ENCODE measurements at places on chromosomes 11 and 22.

GRCh38 chr11:121887976-121888557, 227.9 kb downstream of the BLID start:
- DNase-seq = no peak

DNA sequence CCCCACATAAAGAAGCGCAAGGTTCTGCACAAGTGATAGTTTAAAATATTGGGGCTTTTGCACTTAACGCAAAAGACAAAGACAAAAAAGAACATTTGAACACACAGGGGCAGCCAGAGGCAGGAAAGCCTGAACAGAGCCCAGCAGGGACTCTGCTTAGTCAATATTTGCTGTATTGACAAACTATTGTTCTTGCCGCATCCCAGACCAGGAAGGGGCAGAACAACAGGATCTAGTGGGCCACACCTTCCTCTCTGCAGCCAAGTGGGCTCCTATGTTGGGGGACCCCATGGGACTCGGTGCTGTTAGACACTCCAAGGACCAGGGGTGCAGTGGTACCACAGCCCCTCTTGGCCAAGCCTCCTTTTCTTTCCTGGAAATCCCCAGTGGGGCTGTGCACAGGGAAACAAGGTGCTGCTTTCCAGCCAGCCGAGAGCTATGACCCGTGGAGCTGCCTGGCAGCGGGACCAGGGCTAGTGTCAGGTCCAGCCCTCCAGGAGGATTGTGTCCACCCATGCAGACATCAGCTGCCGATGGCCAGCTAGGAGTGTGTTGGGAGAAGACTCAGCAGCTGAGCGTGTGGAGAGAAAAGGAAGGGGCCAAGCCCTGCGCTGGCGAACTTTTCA, 43.3 kb upstream of the ANO1 start:
- DNase-seq = no peak

DNA sequence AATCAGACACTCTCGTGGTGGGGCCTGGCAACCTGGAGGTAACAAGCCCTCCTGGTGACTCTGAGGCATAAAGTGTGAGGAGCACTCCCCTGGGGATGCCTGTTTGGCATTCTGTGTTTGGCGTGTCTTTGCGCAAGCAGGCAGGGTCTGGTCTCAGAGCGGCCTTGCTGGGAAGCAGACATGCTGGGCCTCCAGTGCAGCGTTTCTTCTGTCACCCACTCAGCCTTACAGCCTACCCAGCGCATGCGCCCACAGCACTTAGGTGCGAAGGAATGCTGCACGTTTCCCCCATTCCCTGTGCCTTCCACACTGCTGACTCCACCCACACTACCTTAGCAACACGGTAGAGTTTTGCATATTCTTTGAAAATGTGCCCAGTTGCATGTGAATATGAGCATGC, 7.4 kb upstream of the CXCR5 start:
- DNase-seq = no peak

DNA sequence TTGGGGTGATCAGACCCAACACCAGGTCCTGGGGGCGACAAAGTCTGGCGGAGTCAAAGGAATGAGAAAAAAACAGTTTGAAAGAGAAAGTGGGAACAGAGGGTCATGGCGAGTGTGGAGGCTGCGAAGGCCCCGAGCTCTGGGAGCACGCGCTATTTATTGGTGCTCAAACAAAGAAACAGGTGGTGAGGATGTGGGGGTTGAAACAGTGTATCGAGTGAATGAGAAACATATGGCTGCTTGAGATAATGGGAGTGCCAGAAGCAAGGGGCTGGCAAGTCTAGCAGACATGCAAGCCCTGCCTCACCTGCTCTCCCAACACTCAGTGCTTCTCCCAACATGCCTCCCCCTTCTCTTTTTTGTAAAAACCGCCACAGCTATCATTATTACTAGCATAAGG, 7.8 kb upstream of the DUSP18 start:
- no peak for DNase-seq

DNA sequence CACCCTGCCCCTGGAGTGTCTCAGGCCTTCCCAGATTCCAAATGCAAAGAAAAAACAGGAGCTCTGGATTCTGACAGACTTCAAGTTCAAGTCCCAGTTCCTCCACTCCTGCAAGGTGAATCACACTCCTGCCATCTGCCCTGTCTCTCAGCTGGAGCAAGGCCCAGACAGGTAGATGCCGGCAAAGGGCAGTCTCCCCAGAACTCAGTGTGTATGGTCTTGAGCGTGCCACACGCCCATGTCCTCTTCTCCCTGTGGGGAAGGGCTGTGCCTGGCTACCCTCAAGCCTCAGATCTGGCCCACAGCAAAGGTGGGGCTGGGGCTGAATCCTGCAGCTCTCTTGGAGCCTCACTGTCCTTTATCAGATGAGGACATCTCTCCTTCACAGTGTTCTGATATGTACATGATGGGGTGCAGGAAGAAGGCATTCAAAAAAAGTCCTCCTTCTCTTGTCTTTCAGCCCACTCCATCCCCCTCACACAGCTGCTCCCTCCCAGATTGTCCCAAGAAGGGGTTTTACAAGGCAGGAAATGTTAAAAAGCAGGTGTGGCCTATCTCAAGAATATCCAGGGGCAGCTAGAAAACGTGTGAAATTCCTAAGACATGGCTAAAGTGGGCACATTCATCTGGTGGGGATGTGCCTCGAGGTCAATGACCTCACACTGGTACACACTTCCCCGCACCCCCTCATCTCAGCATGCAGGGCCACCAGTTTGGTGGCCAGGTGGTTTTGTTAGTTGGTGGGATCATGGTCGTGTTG, 27.7 kb upstream of the ARFGAP3 start:
- no peak for DNase-seq

Data from HFFc6 (cell line).